ENCODE measurements at places on chromosomes 4 and X. TPM values are rescaled to one million over a fixed set of nuclear protein-coding genes. Genes with fewer than 3 reads are reported as not detected.

ANXA3 gene
- total RNA-seq = 148 TPM

P2RY8 gene
- total RNA-seq = 3.0 TPM

XK gene
- 2.2 TPM for total RNA-seq

LPAR4 gene
- 0.18 TPM for total RNA-seq

MAML3 gene
- 12.5 TPM for total RNA-seq

SPIN2A gene
- 0.74 TPM for total RNA-seq

ZCCHC13 gene
- not detected for total RNA-seq

DNA sequence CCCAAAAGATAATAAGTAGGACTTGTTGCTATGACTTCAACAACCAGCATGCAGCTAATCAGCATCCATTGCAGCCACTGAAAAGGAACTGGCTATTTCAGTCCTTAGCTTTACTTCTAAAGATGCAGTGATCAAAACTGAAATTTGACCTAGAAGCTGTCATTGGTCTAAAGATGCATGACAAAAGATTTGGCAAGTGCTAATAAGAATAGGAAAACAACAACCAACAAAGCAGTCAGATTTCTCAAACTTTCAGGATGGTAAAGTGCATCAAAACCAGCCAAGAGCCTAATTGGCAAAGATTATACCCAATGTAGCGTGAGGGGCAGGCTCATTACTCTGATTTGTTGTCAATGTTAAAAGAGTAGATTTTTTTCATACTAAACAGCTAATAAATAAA, 77.1 kb upstream of the WDR17 start:
- no peaks in the 10 kb centered on the region for H3K27me3 ChIP-seq
- H3K27ac ChIP-seq = no peak overlapping the region
- DNase-seq = no peak
- H3K36me3 ChIP-seq = no peaks in the 10 kb centered on the region
- no peaks in the 10 kb centered on the region for H3K4me1 ChIP-seq

GRCh38 chr4:36385951-36386571, 104.6 kb downstream of the DTHD1 start:
- no peak overlapping the region for H3K4me3 ChIP-seq
- no peaks in the 10 kb centered on the region for H3K36me3 ChIP-seq
- DNase-seq = no peak
- peaks cover 3% of the 10 kb centered on the region for H3K27me3 ChIP-seq
- H3K27ac ChIP-seq = no peak overlapping the region

DNA sequence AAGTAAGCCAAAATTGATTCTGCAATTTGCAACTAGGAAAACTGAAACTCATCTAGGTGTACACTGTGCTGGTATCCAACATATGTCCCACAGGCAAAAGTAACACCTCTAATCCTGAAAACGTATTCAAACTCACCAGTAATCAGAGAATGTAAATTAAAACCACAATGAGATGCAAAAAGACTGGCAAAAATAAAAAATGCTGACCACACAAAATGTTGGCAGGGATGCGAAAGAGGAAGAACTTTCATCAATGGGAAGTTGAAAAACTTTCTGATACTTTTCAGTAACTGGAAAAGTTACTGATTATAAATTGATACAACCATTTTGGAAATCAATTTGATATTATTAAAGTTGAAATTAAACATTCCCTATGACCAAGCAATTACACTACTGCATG, 20.1 kb upstream of the CORIN start:
- H3K27ac ChIP-seq = no peak overlapping the region
- no peaks in the 10 kb centered on the region for H3K27me3 ChIP-seq
- H3K36me3 ChIP-seq = no peaks in the 10 kb centered on the region
- no peaks in the 10 kb centered on the region for H3K4me1 ChIP-seq
- no peak for DNase-seq

- no peaks in the 10 kb centered on the region for H3K4me1 ChIP-seq
- H3K36me3 ChIP-seq = no peaks in the 10 kb centered on the region
- no peak overlapping the region for H3K27ac ChIP-seq
Measured at GRCh38 chr4:68463796-68464195, 16.5 kb downstream of the TMPRSS11E start.

DNA sequence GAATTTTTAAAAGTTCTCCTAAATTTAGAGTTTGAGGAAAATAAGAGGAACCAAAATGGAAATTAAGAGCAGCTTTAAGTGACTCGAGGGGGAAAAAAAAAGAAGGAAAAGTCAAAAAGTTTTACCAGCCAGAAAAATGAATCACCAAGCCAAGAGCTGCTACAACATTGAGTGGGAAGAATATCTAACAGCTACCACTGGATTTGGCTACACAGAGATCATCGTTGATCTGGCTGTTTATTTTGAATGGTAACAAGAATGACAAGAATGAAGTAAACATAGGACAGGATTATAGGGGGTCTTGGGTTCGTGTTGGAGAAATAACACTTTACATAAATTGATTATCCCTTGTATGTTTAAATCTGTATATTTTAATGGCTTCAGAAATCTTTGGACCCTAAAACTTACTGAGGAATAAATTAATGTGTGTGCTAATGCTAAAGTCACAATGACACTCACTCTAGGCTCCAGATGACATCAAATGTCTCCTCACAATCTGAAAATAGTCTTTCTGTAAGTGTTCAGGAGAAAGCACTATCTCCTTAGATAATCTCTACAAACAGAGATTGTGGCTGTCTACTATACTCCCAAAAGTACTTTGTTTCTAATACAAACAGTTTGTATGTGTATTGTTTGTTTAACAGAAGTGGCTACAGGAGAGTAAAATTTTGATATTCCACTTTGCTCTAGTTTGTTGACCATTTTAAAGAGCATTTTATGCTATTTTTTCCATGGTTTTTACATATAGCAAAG, 3.1 kb upstream of the CSN3 start:
- no peak overlapping the region for H3K27ac ChIP-seq
- no peak for DNase-seq
- H3K4me3 ChIP-seq = no peak overlapping the region
- H3K36me3 ChIP-seq = no peaks in the 10 kb centered on the region

DNA sequence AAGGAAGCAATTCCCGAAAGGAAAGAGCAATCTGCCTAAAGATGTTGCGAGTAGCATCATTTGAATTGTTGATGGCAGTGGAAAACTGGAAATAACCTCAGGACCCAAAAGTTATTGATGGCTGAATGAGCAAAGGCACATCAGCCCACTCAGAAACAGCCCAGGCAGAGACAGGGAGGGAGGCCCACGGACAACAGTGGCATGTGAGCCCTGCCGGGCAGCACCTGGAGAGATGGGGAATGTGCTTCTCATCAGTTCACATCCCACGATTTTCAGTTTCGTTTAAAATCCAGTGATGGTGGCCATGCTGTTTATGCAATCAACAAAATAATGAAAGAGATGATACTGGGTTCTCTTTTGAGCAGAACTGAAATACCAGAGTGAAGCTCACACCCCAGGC, 80.0 kb downstream of the JAKMIP1 start:
- no peak overlapping the region for H3K27ac ChIP-seq
- DNase-seq = no peak
- H3K27me3 ChIP-seq = no peaks in the 10 kb centered on the region
- no peaks in the 10 kb centered on the region for H3K36me3 ChIP-seq

DNA sequence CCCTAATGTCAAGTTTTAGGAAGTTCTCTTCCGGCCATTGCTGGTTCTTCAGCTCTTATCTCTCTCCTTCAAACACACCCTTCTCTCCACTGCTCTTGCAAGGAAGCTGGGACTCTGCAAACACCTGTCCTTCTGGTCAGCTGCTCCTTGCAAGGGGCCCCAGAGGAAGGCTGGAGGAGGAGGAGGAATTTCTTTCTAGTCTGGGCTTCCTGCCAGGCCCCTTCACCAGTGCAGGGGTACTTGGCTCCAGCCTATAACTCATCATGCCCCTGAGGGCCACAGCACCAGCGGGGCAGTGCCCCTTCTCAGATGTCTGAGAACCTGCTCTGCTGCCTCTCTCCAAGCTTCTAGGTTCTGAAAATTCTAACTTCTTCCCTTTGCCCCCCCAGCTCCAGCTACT, 46.7 kb downstream of the REELD1 start:
- peaks cover 10% of the 10 kb centered on the region for H3K36me3 ChIP-seq
- H3K4me1 ChIP-seq = no peaks in the 10 kb centered on the region
- H3K4me3 ChIP-seq = no peak overlapping the region

- no peak for DNase-seq
- H3K4me1 ChIP-seq = peaks cover 18% of the 10 kb centered on the region
- peaks cover 64% of the 10 kb centered on the region for H3K27me3 ChIP-seq
- peak overlapping the region; percentile 46 for H3K4me3 ChIP-seq
Measured at GRCh38 chr4:153785910-153786721, 2.8 kb downstream of the SFRP2 start.

GRCh38 chr4:70691661-70692060, 3.3 kb downstream of the UTP3 start:
- peaks cover 19% of the 10 kb centered on the region for H3K36me3 ChIP-seq
- no peaks in the 10 kb centered on the region for H3K27me3 ChIP-seq
- no peak overlapping the region for H3K27ac ChIP-seq
- peaks cover 49% of the 10 kb centered on the region for H3K4me1 ChIP-seq
- no peak overlapping the region for H3K4me3 ChIP-seq
- no peak for DNase-seq

DNA sequence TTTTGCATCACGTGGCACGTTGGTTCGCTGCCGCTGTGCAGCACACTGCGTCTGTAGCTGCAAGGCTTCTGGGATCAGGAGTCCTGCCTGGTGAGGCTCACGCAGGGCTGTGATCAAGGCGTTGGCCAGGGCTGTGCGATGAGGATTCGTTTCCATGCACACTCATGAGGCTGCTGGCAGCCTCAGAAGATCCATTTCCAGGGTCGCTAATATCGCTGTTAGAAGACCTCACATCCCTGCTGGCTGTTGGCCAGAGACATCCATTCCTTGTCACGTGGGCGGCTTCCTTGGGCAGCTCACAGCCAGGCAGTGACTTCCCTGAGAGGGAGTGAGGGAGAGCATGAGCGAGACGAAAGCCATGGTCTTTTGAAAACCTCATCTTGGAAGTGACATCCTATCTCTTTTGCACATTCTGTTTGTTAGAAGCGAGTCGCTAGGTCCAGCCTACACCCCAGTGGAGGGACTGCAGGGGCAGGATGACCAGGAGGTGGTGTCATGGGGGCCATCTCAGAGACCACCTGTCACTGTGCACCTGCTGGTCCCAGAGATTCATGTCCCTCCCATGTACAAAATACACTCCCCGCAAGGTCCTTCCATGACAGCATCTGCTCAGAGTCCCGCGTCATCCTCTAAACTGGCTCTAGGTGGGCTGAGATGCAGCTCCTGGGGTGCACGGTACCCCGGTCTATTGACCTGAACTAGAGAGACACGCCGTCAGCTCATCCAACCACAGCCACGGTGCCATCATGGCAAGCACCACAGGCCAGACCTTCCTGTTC, 12.2 kb downstream of the RGS12 start:
- peak overlapping the region; percentile 47 for H3K27ac ChIP-seq
- peaks cover 45% of the 10 kb centered on the region for H3K4me1 ChIP-seq
- no peaks in the 10 kb centered on the region for H3K36me3 ChIP-seq

- no peaks in the 10 kb centered on the region for H3K27me3 ChIP-seq
- no peak for DNase-seq
- H3K4me3 ChIP-seq = no peak overlapping the region
Measured at GRCh38 chr4:14215116-14215770, 587.7 kb upstream of the BOD1L1 start.

Measured in lower lobe of right lung (tissue), 2 donors.